Activated T-helper 1 cell treated with Interleukin-2 at 50 U/mL for 16 hours (primary cell): ENCODE measurements at places on chromosomes 3 and 15.
A peak's percentile ranks its signal among the peaks of the same experiment; 100 is the strongest.

GRCh38 chr15:26177816-26178215, 314.7 kb upstream of the ATP10A start:
- no peak for DNase-seq

GRCh38 chr15:58568157-58568571, 136.4 kb downstream of the LIPC start:
- no peak for DNase-seq

DNA sequence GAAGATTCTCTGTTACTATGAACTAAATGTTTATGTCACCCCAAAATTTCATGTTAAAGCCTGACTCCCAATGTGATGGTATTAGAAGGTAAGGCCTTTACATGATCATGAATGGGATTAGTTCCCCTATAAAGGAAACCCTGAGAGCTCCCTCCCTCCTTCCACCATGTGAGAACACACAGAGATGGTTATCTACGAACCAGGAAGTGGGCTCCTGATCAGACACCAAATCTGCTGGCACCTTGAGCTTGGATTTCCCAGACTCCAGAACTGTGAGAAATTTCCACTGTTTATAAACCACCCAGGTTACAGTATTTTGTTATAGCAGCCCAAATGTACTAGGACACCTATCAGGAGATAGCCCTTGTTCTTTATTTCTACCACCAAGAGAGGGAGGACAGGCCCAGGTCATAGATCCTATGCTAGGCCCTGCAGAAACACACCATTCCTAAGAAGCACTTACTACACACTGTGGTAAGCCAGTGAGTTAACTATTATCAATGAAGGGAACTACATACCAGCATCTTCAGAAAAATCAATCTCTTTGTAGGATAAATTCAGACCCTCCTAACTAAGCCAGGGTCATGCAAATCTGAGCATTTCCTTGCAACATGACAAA, 59.0 kb downstream of the PRKAR2A start:
- DNase-seq, result no peak

- no peak for DNase-seq
Observed at GRCh38 chr3:21226086-21226485, 524.9 kb downstream of the ZNF385D start.

- no peak for DNase-seq
Observed at GRCh38 chr3:61381745-61382392, 130.6 kb upstream of the FHIT start.

DNA sequence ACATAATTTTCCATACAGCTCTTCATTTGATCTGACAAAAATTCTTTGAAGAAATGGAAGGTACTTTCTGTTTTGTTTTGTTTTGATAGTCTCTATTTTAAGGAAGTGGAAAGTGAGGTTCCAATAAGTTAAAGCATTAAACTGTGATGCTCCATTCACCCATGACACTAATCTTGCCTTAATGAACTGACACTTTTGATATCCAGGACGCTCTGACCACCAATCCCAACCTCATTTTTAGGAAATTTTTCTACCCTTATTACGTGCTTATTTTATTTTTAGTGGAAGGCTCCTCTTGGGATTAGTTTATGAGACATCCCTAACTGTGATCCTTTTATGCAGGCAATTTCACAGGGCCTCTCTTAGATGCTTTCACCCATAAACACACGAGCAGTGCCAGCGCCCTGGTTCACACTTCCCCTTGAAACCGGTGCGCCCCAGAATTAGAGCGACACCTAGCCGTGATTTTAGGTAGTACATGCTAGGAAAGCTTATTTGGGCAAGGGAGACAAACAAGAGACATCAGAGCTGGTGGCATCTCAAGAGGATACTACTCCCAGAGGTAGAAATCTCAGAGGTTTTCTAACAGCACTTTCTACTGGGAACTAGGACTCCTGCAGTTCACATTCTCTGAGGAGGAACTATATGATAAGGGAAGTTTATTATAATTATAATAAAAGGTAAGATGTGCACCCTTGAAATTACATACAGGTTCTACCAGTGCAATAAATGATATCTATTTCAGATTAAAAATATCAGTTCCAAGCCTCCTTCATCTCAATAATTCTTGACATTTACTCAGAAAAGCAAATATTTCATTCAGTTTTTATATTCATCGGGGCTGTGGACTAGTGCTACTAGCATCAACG, 173.9 kb downstream of the SLC9A9 start:
- DNase-seq, result peak; percentile 33

- no peak for DNase-seq
Observed at GRCh38 chr3:161423911-161424522, 52.7 kb upstream of the SPTSSB start.

DNA sequence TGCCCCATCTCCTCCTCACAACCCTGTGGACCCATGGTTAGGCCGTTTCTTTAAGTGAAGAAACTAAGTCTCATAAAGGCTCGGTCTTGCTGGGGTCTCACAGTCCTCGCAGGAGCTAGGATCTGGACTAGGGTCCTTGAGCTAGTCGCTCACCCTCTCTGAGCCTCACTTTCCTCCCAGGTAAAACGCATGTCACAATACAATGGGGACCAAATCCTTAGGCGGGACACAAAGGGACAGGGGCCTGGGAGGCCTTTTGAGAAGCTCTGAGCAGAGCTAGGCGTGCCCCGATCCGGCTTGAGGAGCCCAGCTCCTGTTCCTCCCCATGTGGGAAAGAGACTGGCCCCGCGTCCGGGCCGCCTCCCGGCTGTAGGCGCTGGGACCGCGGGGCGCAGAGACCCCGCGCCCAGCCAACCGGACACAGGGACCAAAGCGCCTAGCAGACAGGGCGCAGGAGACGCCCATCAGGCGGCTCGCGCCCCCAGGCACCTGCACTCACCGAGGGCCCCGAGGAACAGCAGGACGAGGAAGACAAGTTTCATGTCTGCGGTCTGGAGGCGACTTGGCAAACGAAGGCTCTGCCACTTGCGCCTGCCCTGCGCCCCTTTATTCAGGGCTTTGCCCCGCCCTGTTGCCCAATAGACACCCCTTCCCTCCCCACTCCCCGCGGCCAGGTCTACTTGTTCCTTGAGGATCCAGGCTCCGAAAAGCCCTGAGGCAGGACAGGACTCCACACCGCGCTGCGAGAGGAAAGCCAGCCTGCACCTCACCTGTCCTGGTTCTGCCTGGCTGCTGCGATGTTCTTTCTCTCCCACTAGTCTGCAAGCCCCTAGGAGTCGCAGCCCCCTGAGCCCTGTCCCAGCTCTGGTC, at the start of gene LTF:
LTF (minus strand) TSS at position 580 of the 870 bp plus-strand sequence; CDS start at position 542, 38 bp downstream.
- no peak for DNase-seq

- no peak for DNase-seq
Observed at GRCh38 chr15:52083603-52084002, 29.0 kb downstream of the BCL2L10 start.

- DNase-seq, result no peak
Observed at GRCh38 chr3:149468504-149469212, 5.8 kb upstream of the TM4SF4 start.

DNA sequence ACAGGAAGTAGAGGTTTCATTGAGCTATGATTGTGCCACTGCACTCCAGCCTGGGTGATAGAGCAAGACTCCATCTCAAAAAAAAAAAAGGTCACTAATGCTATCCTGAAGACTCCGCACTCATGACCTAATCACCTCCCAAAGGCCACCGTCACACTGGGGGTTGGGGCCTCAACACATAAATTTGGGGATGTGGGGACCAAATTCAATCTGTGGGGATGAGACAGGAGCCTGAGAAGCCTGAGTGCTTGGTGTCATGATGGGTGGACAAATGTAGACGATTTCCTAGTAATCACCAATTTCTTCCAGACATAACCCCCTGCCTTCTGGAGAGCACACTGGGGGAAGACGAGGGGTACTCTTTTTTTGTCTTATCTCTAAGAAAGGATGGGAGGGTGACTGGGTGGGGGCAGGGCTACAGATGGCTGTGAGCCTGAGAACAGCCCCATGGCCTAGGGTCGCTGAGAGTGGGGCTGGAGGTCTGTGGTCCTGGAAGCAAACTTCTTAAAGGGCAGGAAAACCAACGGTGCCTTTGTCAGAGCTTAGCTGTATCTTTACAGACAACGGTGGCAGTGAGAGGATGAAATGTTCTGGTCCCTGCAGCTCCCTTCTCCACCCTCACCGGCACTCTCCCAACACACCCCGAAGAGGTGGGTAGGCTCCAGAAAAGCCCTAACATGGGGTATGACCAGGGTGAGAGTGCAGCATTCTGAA, 16.6 kb upstream of the KLF13 start:
- DNase-seq, result no peak

DNA sequence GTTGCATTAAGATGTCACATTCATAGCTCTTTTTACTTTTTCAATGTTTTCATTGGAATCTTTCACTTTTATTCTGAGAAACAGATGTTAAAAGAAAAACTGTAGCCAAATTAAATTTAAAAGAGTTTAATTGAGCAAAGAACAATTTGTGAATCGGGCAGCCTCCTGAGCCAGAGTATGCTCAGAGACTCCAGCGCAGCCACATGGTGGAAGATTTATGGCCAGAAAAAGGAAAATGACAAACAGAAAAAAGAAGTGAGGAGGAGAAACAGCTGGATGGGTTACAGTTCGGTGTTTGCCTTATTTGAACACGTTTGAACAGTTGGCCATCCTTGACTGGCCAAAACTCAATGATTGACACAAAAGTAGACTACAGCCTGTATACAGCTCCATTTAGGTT, 33.8 kb upstream of the RAB11A start:
- DNase-seq, result no peak

- DNase-seq, result no peak
Observed at GRCh38 chr3:113985541-113985940, 37.7 kb downstream of the ZDHHC23 start.

DNA sequence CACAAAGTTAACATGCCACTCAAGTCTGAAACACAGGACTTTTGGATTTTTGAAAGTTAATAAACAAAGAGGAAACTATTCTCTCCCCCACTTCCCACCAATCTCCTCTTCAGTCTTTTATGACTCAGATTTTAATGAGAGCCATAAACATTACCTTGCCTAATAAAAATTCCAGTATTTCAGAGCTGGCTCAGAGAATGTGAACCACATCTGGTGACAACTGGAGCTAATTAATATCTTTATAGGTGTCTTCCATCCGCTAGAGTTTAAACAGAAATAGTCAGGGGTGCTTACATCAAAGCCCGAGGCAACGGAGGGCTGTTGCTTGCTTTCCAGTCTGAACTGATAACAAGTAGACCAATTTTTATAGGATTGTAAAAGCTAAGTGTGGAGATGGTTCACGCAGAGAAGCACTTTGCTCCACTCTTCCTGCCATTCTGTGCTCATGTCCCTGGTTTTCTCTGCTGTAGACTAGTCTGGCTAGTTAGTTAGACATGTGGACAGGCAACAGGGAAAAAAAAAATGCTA, 363.6 kb downstream of the NR2F2 start:
- DNase-seq, result no peak

DNA sequence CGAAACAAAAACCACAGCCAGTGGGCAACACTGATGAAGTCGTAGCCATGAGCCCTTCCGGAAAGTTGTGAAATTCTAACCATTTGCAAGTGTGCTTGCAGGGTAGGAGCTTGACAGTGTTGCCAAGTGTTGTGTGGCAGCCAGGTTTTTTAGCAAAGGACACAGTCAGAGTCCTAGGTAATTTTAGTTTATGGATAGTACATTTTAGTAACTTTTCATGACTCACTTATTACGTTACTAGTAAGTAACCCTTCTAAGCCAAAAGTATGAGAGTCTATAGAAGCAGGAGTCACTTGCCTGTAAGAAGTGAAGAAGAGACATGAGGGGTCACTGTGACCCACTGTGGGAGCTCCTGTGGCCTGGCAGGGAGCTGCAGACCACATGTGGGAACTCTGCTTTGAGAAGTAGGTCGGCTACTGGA, 54.8 kb upstream of the ADPGK start:
- DNase-seq, result no peak

GRCh38 chr3:125163739-125164601, 48.6 kb downstream of the SLC12A8 start:
- no peak for DNase-seq

GRCh38 chr3:162780313-162780712, 1283.7 kb downstream of the OTOL1 start:
- no peak for DNase-seq

- DNase-seq, result no peak
Observed at GRCh38 chr15:38843736-38844590, 279.3 kb upstream of the RASGRP1 start.

- no peak for DNase-seq
Observed at GRCh38 chr3:143951351-143951971, 20.2 kb upstream of the DIPK2A start.

- DNase-seq, result no peak
Observed at GRCh38 chr3:197511130-197511529, 44.6 kb downstream of the BDH1 start.

- no peak for DNase-seq
Observed at GRCh38 chr3:119336823-119337222, 42.6 kb downstream of the ARHGAP31 start.

DNA sequence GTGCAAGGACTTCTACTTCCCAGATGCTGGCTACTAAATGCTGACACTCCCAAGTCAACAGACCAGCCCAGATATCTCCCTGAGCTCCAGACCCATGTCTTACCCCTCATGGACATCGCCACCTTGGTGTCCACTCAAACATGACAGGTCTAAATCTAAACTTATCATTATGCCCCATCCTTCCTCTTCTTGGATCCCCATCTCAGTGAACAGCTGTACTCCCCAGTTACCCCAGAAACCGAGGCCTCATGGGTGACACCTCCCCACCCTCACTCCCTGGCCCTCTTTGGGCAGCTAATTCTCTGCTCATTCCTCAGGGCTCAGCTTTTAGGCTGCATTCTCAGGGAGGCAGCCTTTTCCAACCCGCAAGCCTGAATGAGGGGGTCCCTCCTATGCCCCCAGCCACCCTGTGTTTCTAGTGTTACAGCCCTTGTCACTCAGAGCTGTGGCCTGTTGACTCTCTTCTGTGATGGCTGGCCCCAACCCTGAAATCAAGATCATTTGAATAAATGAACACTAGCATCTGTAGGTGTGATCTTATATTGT, 5.4 kb downstream of the EHD4 start:
- no peak for DNase-seq

DNA sequence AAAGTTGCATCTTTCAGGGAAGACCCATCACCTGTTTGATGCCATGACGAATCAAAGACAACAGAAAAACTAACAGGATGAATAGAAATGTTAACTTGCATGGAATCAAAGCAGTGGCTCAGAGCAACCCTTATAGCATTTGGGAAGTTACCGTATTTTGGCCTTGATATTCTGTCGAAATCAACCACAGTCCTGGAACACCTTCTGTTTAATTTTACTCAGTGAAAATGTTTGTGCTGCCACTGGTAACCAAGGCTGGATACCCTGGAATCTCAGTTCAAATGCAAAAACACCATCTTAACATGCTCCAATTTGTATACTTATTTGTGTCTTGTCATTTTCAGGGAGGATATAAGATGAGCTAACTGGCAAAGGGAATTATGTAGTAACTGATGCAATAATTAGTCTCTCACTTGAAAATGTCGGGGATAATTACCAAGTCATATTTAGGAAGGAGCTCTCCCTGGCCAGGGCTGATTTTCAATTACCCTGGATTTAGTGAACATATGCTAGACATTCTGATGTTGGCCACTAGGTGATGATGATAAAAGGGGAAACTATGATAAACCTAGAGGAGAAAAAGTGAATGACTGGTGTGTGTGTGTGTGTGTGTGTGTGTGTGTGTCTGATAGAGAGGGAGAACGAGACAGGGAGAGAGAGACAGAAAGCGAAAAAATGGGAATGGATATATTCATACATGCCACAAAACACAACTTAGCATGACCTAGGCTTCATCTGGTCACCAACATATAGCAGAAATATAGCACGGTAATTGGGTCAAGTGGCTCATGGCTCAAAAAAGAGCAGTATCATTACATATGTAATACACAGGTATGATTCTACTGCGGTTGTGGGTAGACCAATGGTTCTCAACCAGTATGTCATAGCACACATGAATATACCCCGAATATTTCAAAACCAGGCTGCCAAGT, 19.0 kb upstream of the PRICKLE2 start:
- no peak for DNase-seq
